Stimulated activated CD4-positive, alpha-beta T cell treated with anti-CD3 and anti-CD28 coated beads, Interleukin-1b, Interleukin-23, amount 100 ng/mL, for 48 hours (primary cell): ENCODE measurements at places on chromosomes 11 and 22.
A peak's percentile ranks its signal among the peaks of the same experiment; 100 is the strongest.

GRCh38 chr11:69130654-69131053 lies 25.1 kb upstream of the SMIM38 start:
- no peak for DNase-seq

- no peak for DNase-seq
Observed at GRCh38 chr22:49296561-49296960, 531.1 kb downstream of the BRD1 start.

GRCh38 chr11:96329419-96329818 lies 13.6 kb downstream of the MAML2 start:
- no peak for DNase-seq

DNA sequence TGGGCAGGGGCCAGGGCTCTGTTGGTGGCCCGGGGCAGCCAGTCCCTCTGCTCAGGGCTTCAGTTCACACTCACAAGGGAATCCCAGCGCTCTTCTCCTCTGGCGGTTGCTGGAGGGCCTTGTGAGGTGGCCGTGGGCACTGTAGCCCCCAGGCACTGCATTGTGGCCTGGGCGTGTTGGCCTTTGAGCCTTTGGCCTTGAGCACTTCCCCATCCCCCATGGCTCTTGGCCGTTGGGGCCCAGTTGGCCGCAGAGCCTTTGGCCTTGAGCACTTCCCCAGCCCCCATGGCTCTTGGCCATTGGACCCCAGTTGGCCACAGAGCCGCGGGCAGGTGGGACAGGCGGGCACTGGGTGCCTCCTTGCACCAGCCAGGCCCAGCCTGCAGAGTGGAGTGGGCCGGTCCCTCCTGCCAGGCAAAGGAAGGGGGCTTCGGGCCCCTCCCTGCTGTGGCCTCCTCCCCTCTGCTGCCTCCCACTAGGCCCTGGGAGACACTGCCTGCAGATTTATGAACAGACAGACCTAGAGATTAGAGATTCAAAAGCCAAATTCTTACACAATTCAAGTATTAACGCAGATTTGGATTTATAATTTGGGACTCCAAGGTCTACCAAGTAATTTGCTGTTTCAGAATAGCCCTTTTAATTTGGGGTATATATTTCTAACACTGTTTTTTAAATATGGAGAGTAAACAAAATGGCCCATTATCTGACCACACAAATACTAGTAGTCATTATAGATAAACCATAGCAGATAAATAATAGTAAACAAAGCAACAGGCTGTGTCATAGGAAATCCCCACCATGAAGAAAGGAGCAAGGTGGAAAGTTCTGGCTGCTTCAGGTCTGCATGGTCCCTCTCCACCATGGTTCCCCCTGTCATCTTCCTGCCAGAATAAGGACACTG lies 18.2 kb upstream of the TXNRD2 start:
- no peak for DNase-seq

GRCh38 chr11:116903090-116903489 lies 65.7 kb upstream of the APOA1 start:
- no peak for DNase-seq

DNA sequence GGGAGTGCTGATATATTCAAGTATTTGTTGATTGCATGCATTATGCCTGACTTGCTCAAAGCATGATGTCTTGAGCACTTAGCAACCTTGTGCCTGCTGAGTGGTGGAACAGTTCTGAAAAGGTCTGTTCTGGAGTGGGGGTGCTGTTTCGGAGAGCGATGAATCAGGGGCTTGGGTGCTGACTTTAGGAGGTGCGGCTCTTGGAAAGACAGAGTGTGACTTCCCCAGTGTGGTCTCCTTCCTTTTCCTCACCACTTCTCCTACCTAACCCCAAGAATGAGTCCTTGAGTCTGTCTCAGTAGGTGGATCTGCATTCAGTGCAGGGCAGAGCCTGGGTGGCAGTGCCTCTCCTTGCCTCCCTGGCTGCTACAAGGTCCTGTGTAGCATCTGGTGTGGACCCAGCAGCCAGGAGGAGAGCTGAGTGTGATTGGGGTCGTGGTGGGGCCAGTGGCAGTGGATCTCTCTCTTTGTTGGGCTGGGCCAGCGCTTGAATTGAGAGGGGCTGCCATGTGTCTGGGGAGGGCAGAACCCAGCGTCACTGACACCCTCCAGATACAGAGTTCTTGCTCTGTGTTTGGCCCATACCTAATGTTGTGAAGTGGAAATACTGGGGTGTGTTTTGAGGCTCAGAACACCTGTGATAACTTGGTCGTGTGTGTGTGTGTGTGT lies 35.9 kb downstream of the ST3GAL4 start:
- no peak for DNase-seq

DNA sequence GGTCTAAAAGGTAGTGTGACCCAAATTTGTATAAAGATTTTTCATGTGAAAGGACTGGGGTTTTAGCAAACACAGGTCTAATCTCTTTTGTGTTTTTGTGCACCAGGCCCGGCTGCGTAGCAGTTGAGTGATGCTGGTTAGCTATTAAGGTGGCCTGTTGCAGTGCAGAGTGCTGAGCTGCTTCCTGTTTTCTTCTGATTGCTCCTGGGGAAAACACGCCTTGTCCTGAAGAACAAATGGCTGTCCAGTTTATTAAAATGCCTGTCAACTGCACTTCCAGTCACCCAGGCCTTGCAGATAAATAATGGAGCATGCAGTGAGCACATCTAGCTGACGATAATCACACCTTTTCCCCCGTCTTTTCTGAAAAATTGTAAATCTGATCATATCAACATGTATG lies 1.8 kb downstream of the SRSF8 start:
- peak; percentile 72 for DNase-seq

DNA sequence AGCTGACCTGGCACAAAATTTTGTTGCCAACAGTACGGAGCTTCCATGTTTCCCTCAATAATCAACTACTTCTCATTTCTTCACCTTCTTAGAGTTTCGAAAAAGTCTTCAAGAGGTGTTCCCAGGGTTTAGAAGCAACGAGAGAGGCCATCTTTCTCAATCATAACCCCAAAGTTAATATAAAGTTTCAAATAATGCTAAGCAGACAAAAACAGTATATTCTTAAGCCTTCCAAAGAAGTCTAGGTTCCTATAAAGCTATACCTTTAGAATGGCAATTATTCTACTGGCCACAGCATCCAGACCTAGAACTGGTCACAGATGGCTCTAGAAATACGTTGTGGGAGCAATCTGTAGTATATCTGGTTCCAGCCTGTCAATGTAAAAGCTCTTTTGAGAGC lies 16.9 kb downstream of the DDX6 start:
- DNase-seq: no peak

GRCh38 chr11:2590131-2590964 lies 109.4 kb downstream of the KCNQ1OT1 start:
- DNase-seq: no peak

- no peak for DNase-seq
Observed at GRCh38 chr11:72582206-72583176, 91.7 kb downstream of the PDE2A start.

GRCh38 chr11:110176366-110177085 lies 83.3 kb downstream of the ZC3H12C start:
- DNase-seq: no peak

GRCh38 chr11:126499131-126499752 lies 143.8 kb downstream of the ST3GAL4 start:
- no peak for DNase-seq

DNA sequence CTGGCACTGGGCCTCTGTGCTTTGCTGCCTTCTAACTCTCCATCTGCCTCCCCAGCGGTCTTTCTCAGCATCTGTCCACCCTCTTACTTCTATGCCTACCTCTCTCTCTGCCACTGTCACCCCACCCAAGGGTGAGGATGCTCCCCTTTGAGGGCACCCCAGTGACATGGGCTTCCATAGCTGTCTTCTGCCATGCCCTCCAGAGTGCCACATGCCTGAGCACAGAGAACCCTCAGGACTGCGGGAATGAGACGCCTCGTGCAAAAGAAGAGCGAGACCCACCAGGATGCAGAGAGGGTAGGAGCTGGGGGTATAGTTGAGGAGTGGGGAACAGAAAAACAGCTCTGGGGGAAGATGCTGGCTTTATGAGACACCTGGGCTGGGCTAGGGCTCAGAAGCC lies 64.3 kb downstream of the BTG4 start:
- DNase-seq: no peak

GRCh38 chr22:44711690-44712555 lies 9.9 kb downstream of the PRR5 start:
- no peak for DNase-seq

DNA sequence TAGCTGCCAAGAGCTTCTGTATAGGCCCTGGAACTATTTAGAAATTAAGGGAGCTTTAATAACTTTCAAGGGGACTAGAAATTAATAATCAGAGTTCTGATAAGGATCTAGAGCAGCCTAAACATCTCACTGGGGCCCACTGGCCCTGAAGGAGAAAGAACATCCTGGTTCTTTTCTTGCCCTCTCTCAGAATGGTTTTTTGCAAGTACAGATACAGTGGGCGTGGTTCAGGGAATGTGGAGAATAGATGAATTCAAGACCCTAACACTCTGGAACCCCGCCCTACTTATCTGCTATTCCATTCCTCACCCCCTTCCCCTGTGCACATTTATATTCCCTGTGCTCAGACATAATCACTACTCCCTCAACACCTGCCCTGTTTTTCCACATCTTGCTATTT lies 90.2 kb downstream of the PARVA start:
- DNase-seq: no peak

DNA sequence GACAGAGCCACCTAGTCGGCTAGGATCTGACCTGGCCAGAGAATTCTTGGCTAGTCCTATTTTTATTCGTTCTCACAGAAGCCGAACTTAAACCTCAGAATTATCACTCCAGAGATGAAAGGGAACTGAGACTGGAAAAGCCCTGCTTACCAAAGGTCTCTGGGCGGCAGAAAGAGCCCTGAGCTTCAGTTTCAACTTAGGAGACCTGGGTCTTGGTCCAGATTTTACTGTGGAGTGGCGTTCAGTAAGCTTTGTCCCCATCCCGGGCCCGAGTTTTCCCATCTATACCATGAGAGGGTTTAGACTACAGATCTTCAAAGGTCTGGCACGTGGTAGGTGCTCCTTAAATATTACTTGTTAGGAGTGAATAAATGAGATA lies 516 bp downstream of the NEU3 start:
- DNase-seq: no peak

GRCh38 chr11:122663056-122663740 lies 7.7 kb downstream of the UBASH3B start:
- no peak for DNase-seq

DNA sequence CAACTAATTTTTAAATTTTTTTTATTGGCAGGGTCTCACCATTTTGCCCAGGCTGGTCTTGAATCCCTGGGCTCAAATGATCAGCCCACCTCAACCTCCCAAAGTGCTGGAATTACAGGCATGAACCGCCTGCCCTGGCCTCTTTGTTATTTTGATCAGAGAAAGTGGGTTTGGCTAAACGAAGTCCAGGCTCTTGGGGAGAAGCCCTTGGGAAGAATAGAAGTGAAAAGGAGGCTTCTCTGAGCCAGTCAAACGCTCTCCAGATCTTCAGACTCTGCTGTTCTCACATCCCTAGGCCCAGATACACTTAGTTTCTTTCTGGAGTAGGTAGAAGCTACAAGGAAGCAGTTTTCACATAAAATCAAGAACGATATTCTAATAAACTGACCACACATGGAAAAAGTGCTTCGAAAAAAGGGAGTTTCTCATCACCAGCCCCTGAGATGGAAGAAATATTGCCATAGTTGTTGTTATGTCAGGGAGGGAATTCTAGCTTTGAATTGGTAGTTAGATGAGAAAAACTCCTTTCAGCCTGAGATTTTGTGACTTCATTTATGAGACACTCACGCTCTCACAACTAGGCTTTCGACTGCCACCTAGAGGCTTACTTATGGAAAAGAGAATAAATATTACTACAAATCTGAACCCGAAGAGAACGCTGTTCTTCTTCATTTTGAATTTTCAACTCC lies 41.7 kb upstream of the AQP11 start:
- DNase-seq: peak; percentile 8

DNA sequence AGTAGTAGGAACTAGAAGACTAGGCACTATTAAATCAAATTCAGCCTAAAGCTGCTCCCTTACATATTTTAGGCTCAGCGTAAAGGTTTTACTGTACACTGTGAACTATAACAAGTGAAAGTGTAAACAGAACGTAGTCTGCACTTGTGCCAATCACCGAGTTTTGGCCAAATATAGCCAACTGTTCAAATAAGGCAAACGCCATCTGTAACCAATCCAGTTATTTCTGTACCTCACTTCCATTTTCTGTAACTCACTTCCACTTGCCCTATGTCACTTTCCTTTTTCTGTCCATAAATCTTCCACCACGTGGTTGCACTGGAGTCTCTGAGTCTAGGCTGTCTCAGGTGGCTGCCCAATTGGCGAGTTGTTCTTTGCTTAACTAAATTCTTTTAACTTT lies 2132.2 kb downstream of the LRRC4C start:
- no peak for DNase-seq

DNA sequence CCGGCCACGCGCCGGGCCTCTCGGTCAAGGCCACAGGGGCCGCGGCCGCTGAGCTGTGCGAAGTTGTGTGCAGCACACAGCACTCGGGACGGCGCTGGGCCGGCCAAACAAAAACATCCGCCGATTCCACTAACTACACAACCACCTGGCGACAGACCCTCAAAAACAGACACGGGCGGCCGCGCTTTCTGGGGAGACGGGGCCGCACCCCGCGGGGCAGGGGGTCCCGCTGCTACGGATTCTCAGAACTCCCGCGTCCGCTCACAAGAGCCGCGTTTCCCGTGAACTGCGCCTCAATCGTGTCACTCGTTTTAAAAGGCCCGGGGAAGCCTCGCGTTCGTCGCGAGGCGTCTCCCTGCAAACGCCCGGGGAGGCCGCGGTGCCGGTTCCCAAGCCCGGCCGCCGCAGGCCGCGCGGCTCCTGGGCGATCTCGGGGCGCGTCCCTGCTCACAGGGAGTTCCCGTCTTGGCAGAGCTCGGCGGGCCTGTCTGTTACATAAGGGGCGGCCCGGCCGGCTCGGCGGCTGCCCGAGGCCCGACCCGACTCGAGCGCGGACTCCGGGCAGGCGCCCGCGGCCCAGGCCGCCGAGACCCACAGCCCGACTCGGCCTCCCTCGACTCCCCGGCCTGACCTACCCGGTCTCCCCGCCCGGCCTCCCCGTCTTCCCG lies 936 bp downstream of the BRD1 start:
- DNase-seq: no peak

- no peak for DNase-seq
Observed at GRCh38 chr22:44200451-44200850, 19.7 kb downstream of the PARVG start.

- no peak for DNase-seq
Observed at GRCh38 chr11:122023614-122024250, 92.3 kb downstream of the BLID start.
